ENCODE measurements at places on chromosomes 7 and 10. TPM values are rescaled to one million over a fixed set of nuclear protein-coding genes. Genes with fewer than 3 reads are reported as not detected.

The SLIT1 gene
- total RNA-seq: 0.31 TPM

The FGF8 gene
- not detected for total RNA-seq

The GIMAP4 gene
- 0.13 TPM for total RNA-seq

The ADIRF gene
- 936 TPM for total RNA-seq

The C7orf57 gene
- not detected for total RNA-seq

The CREM gene
- total RNA-seq: 89.3 TPM

The ZNF92 gene
- total RNA-seq: 4.6 TPM

The LFNG gene
- total RNA-seq: 0.93 TPM
